ENCODE measurements at places on chromosomes 2 and 18.

DNA sequence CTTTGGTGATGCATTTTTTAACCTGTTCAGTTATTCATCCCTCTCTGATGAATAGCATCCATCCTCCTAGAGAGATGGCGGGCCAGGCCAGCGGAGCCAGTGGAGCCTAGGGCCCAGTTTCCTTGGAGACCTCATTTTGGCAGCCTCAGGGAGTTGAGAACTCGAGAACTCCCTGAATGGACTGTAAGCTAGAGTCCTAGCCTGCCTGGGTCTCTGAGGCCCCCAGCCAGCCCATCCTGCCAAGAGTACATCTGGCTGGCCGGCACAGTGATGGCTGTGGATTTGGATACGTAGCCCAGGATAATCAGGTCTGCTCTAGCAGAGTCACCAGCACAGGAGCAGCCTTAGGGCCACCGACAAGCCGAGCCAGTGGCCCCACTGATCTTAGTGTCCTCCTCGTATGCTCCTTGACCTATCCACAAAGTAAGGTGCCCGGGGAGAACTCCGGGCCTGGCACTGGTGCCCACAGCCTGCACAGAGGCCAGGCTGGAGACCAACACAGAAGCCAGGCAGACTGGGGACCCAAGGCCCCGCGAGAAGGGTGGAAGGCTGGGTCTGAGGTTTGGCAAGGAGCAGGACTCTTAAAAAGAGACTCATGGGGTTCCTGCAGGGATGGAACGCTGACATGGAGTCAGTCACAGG lies 110.5 kb upstream of the MCFD2 start:
- no peak for DNase-seq

DNA sequence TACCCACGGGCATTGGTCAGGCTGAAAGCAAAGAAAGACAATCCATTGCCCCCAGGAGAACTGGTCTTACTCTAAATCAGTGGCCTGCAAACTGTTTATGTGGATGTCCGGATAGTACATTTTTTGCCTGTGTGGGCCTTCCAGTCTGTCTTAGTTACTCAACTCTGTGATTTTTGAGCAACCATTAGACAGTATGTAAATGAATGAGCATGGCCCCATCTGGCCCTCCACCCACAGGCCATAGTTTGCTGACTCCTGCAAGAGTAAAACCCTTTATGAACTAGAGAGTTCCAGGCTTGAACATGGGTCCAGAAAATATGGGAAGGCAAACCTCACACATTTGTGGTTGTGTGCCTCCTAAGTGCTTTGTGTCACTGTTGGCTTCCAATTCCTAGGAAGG lies 55.7 kb upstream of the CYP1B1 start:
- no peak for DNase-seq

- DNase-seq: no peak
Measured at GRCh38 chr2:128695646-128696220, 377.1 kb upstream of the HS6ST1 start.

GRCh38 chr2:239963646-239964205 lies 61.4 kb downstream of the NDUFA10 start:
- DNase-seq: no peak

DNA sequence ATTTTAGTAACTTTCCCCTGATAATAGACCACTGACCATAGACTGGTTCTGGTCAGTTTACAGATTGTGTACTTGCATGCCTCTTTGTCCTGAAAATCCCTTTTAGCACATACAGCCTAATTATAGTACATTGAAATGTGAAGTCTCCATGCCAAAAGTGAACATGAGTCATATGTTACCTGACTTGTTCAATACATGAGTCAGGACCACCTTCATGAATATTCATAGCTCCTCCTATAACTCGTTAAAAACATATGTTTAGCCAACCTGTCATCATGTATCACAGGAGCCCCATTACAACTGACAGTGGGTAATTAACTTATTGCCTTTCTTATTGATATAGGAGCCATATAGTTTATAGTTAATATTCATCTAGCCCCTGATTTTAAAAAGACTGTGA lies 78.6 kb downstream of the SH3YL1 start:
- no peak for DNase-seq

DNA sequence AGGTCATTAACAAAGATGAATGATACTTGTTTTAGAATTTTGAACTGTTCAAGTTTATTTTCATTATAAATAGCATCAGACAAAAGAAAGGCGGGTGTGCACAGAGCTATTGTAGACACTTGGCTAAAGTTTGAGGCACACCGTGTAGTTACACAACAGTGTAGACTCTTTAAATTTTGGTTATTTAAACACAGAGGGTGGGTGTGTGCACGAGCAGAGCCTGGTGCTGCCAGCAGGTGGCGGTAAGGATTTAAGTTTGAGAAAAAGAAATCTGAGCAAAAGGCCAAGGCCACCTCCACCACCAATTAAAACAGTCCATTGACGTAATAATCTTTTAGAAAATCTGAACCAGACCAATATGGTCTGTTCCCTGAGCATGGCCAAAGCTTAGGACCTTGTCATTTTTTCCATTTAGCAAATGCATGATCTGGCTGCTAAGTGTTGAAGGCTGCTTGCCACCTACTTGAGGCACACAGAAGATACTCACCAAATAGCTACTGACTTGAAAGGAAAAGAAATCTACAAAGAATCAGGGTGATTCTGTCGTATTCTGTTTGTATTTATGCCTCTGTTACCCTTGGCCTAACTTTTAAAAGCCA lies 14.3 kb downstream of the COPS7B start:
- peak; percentile 52 for DNase-seq
